ENCODE measurements at places on chromosomes 3 and 15. TPM values are rescaled to one million over a fixed set of nuclear protein-coding genes. Genes with fewer than 3 reads are reported as not detected.

The SCAMP2 gene
- polyA plus RNA-seq, result 46.0 TPM

The BNC1 gene
- polyA plus RNA-seq, result not detected

The PTPRG gene
- 2.4 TPM for polyA plus RNA-seq

The RBP2 gene
- not detected for polyA plus RNA-seq

The RTP3 gene
- polyA plus RNA-seq, result not detected

The CD200R1L gene
- polyA plus RNA-seq, result not detected

The EFCC1 gene
- 10.7 TPM for polyA plus RNA-seq

The SMAD6 gene
- polyA plus RNA-seq, result 5.7 TPM

The TP63 gene
- 0.15 TPM for polyA plus RNA-seq

The CX3CR1 gene
- not detected for polyA plus RNA-seq

The SLC38A3 gene
- 0.93 TPM for polyA plus RNA-seq

The RGMA gene
- polyA plus RNA-seq, result 19.8 TPM

The SLC22A14 gene
- polyA plus RNA-seq, result not detected

The ZMYND10 gene
- 1.2 TPM for polyA plus RNA-seq

The CPN2 gene
- polyA plus RNA-seq, result not detected

The SAMMSON gene
- polyA plus RNA-seq, result 0.46 TPM

The TM6SF1 gene
- 0.75 TPM for polyA plus RNA-seq

The MUC13 gene
- 1.6 TPM for polyA plus RNA-seq

Measured in stomach (tissue), 19 donors.